Stimulated activated CD8-positive, alpha-beta memory T cell treated with anti-CD3 and anti-CD28 coated beads, Interleukin-2, amount 100 ng/mL, for 48 hours (primary cell): ENCODE measurements at places on chromosomes 11 and 22.

GRCh38 chr22:26918226-26918625, 260.8 kb downstream of the MIAT start:
- DNase-seq = no peak

DNA sequence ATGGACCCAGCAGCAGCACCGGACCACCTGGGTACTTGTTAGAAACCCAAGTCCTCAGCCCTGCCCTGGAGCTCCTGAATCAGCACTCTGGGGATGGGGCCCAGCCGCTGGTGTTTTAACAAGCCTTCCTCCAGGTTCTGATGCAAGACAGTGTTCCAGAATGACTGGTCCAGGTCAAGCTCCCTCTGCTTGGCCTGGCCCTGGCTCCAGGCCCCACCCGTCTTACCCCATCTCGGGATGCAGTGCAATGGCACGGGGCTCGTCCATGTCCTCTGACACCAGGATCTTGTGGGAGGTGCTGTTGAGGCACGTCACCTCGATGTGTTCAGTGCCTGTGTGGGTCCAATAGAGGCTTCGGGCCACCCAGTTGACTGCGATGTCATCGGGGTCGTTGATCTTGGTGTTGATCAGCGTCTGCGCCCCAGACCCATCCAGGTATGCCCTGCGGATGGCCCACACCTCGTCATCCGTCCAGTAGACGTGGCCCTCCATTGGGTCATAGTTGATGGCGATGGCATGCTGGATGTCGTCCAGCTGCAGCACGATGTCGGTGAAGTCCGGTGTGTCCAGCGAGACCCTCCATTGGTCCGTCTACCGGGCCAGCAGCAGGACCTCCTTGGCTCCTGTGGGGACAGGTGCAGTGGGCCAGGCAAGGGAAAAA, 140.3 kb downstream of the CRYBB2 start:
- DNase-seq = no peak

DNA sequence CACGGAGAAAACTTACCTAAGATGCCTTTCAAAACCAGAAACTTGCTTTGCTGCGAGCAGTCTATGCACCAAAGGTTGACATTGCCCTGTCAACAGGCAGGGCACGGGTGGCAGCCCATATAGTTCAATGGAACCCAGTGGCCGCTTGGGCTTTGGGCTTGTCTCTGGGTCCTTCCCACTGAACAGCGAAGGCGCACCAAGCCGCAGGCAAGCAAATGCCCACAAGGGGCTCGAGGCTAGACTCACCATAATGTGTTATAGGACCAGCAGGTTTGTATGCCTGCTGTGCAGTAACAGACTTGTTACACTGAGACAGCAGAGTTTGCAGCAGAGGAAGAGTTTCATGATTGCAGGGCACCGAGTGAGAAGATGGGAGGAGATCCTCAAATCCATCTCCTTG, 20.3 kb downstream of the CLDN5 start:
- no peak for DNase-seq

GRCh38 chr11:70145071-70145470, 58.0 kb upstream of the FADD start:
- DNase-seq = no peak

DNA sequence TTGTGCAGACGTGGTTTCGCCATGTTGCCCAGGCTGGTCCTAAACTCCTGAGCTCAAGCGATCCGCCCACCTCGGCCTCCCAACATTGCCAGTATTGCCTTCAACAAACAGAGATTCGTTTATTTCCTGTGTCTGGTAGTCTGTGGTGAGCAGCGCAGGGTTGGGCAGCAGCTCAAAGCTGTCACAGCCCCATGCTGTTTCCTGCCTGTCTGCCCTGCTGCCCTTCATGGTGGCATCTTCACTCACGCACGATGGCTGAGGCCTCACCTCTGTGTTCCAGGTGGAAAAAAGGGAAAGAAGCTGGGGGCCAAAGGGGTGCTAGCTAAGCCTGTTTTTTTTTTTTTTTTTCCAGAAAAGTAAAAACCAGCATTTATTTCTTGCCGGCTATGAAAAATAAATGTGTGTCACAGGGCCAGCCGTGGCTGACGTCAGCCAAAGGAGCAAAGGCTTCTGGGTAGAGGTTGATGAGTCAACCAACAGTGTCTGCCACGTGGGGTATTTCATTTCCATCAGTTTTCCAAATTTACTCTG, 28.8 kb downstream of the TBC1D22A start:
- DNase-seq = peak; percentile 53

- no peak for DNase-seq
These were observed 20.4 kb downstream of the OR56B4 start for GRCh38 chr11:6127881-6128280.

DNA sequence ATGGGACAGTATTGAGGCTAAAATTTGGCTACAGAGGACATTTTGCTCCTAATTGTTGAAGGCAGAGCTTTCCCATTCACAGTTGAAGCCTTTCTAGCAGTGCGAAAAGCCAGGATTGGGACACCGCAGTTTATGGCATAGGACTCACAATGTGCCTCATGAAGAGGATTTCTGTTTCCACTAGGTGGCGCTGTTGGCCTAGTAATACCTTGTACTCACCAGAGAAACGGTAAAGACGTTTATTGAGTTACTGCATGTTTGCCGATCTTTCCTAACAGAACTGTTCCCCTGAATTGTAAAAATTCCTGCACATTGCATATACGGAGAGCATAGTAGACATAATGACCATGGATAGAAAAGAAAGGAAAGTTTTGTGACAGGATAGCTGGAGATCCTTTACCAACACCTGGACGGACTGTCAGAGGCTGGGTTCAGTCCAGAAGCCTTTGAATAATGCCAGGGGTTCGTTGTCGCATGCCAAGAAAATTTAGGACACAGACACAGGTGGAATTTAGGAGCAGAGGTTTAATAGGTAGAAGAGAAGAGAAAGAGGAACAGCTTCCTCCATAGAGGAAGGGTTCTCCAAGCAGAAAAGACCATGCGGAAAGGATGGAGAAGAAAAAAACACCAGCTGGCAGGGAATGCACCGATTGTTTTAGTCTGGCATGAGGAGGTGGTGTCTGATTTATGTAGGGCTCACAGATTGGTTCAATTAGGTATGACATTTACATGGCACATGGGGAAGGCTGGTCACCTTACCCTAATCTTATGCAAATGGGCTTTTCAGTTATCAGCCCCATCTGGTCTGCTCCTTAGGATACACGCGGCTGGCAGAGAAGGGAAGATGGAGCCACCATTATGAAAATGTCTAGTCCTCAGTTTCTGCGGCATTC, 10.8 kb upstream of the OR51D1 start:
- DNase-seq = peak; percentile 36

GRCh38 chr22:35170716-35171697, 86.3 kb upstream of the HMGXB4 start:
- no peak for DNase-seq

- DNase-seq = no peak
These were observed 14.4 kb downstream of the SREBF2 start for GRCh38 chr22:41847300-41847699.

GRCh38 chr22:20955548-20955947, 11.5 kb upstream of the AIFM3 start:
- DNase-seq = no peak

GRCh38 chr11:32056438-32056837, 34.4 kb upstream of the RCN1 start:
- no peak for DNase-seq

DNA sequence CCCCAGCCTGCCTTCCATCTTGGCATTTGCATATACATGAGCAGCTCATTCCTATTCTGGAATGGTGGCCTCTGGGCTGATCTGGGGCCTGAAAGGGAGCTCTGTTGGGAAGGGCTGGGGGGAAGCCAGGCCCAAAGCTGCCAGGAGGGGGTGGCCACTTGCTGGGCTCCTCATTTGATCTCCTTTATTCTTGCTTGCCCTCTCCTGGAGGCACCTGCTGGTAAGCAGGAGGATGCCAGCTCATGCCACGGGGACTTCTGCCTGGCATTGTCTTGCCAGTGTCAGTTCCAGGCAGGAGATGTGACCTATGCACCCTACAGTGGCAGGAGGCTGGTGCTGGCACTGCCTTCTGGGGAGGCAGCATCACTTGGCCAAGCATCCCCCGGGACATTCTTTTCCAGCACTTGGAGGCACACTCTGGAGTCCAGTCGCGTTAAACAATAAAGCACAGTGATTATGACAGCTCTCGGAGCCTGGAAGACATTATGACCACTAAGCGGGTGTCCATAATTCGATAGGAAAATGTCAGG, 128.3 kb downstream of the NTM start:
- DNase-seq = no peak

- no peak for DNase-seq
These were observed 61.5 kb upstream of the POU2AF1 start for GRCh38 chr11:111440416-111441205.

- no peak for DNase-seq
These were observed 993 bp upstream of the SFI1 start for GRCh38 chr22:31495343-31495742.

DNA sequence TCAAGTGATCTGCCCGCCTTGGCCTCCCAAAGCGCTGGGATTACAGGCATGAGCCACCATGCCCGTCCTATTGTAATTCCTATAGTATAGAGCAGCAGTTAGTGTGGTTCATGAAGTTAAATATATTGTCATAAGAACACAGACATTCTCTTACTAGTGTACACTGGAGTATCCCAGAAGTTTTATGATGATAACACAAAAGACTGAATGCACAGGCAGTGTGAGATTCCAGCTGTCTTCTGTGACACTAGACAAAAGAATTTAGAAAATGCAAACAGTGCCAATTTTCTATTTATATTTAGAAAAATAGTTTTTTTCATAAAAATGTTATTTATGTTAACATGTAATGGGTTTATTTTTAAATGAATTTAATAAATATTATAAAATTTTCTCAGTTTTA, 39.4 kb upstream of the RBX1 start:
- no peak for DNase-seq

DNA sequence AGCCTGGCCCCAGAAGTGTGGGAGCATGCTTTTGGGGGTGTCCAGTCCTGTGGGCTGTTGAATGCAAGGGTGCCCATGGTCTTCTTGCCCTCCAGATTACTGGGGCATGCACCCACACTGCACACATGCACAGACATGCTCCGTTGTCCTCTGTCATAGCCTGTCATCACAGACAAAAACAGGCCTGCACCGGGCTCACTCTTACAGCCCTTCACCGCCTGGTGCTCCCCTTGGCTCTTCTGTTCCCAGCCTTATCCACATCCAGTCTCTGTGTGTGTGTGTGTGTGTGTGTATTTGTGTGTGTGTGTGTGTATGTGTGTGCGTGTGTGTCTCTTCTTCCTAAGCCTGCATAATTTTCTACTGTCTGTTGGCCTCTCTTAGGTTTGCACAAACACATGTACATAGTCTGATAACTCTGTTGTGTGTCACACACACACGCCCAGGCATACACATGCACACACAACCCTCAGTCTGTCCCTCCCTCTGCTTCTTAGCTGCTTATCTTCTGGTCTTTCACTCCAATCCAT, 23.4 kb upstream of the NECTIN1 start:
- no peak for DNase-seq

DNA sequence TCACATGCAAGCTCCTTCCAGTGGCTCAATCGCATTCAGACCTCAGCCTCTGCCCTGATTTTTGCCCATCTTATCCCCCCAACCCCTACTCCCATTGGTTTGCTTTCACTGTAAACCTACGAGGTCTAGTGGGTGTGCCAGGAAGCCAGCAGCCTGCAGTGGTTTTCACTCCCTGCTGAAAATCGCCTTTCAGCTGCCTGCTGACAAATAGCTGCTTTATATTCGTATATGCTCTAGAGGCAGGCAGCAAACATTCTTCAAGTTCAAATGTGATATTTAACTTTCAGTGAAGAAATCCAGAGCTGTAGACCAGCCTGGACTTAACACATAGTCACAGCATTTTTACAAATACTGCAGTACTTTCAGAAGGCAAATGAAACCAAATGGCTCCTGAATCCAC, 92.8 kb upstream of the APOA1 start:
- DNase-seq = no peak

DNA sequence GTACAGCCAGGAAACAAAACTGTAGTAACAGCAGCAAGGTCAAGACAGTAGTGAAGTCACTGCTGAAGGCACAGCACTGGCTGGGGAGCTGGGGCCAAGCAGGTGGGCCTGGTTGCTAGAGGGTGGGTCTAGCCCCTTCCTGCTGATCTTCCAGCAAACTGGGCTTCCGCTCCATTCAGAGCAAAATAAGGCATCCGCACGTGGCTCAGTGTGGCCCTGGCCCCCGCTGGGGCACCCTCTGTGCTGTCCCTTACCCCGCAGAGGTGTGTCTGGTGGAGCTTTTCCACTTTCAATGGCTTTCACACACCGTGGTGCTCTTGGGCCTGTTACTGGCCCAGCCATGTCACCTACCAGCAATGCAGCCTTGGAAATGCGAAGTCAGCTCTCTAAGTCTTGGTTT, 162.4 kb upstream of the B3GAT1 start:
- DNase-seq = no peak

GRCh38 chr11:117900720-117901440, 24.4 kb upstream of the FXYD6 start:
- no peak for DNase-seq
